ENCODE measurements at places on chromosomes 2 and 18.
A peak's percentile ranks its signal among the peaks of the same experiment; 100 is the strongest.

GRCh38 chr2:145759228-145759915, 1239.5 kb upstream of the ZEB2 start:
- DNase-seq, result no peak

GRCh38 chr2:230790981-230791380, 73.8 kb upstream of the ITM2C start:
- no peak for DNase-seq

GRCh38 chr2:109087055-109087663, 41.8 kb upstream of the SH3RF3 start:
- DNase-seq, result no peak

DNA sequence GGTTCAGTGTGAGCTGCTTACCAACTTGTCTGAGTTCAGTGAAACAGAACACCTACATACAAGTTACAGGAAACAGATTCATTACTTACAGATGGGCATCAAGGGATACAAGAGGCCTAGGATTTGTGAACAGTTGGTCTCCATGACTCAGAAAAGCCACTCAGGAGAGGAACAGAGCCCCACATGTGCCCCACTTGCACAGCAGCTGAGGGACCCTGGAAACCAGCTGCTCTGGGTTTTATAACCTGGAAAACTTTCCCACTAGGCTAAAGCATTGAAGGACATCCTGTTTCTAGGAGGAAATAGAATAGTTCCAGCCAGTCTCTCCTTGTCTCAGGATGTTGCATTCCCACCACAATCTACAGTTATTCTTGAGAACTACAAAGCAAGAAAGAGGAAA, 530.0 kb downstream of the ZNF804A start:
- DNase-seq, result no peak

- DNase-seq, result no peak
Observed at GRCh38 chr2:72134408-72134996, 13.2 kb downstream of the CYP26B1 start.

GRCh38 chr2:22912398-22912797, 472.6 kb upstream of the KLHL29 start:
- DNase-seq, result no peak

DNA sequence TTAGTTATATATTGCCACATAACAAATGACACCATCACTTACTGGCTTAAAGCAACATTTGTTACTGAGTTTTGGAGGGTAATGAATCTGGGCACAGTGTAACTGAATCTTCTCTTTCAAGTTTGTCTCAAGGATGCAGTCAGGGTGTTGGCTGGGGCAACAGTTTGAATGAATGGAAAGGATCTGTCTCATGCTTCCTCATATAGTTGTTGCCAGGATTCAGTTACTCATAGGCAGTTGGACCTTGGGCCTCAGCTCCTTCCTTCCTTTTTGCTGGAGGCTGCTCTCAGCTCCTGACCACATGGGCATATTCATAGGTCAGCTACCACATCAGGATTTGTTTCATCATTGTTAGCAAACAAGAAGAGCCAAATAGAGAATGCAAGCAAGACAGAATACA, 466.1 kb upstream of the MC4R start:
- DNase-seq, result no peak

DNA sequence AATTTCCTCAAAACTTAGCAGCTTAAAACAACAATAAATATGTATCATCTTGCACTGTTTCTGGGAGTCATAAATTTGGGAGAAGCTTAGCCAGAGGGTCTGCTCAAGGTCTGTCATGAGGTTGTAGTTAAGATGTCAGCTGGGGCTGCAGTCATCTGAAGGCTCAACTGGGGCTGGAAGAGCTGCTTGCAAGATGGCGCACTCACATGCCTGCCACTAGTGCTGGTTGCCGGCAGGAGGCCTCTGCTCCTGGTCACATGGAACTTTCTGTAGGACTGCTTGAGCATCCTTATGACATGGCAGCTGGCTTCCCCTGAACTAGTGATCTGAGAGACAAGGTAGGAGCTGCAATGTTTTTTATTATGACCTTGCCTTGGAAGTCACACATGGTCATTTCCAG, 215.5 kb upstream of the HAAO start:
- no peak for DNase-seq

GRCh38 chr18:55878224-55878623, 290.2 kb upstream of the TCF4 start:
- no peak for DNase-seq

- no peak for DNase-seq
Observed at GRCh38 chr2:88827821-88828220, 136.3 kb downstream of the RPIA start.

DNA sequence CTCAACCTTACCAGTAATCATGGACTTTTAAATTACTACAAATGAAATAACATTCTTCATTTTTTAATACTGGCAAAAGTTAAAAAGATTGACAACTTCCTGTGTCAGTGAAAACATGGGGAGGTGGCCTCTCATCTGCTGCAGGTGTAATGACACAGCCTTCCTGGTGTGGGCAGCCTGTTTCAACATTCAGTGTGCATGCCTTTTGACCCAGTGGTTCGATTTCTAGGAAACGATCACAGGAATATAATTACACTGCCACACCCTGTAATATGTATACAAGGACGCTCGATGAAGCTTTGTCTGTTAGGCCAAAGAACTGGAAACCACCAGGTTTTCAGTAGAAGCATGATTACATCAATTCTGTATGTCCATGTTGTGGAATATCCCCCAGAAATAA, 68.7 kb downstream of the MTHFD2 start:
- no peak for DNase-seq

- DNase-seq, result no peak
Observed at GRCh38 chr2:27427863-27428212, 593 bp upstream of the NRBP1 start.

GRCh38 chr2:180191432-180192124, 184.5 kb upstream of the CWC22 start:
- DNase-seq, result no peak

DNA sequence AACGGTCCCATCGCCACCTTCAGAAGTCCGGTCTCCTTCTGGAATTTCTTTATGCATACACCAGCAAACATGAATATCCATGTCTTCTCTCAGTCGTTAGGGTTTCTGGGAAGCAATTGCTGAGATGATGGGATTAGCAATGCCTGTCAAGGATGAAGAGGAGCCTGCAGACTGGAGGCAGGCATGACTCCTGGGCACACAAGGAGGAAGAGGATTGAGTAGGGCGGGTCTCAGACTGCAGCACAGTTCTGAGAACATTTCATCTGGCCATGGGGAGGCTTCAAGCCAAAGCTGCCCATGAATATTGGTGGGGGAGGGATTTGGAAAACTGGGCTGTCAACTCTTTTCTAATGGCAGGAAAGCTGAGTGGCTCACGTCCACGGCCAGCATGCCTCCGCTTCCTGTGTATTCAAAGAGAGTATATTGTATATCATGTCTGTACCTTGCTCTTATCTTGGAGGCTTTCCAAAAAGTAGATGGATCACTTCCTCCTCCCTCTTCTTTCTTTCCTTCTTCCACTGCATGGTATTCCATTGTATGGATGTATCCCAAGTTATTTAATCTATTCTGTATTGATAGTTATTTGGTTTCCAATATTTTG, 24.5 kb downstream of the MC2R start:
- DNase-seq, result no peak

DNA sequence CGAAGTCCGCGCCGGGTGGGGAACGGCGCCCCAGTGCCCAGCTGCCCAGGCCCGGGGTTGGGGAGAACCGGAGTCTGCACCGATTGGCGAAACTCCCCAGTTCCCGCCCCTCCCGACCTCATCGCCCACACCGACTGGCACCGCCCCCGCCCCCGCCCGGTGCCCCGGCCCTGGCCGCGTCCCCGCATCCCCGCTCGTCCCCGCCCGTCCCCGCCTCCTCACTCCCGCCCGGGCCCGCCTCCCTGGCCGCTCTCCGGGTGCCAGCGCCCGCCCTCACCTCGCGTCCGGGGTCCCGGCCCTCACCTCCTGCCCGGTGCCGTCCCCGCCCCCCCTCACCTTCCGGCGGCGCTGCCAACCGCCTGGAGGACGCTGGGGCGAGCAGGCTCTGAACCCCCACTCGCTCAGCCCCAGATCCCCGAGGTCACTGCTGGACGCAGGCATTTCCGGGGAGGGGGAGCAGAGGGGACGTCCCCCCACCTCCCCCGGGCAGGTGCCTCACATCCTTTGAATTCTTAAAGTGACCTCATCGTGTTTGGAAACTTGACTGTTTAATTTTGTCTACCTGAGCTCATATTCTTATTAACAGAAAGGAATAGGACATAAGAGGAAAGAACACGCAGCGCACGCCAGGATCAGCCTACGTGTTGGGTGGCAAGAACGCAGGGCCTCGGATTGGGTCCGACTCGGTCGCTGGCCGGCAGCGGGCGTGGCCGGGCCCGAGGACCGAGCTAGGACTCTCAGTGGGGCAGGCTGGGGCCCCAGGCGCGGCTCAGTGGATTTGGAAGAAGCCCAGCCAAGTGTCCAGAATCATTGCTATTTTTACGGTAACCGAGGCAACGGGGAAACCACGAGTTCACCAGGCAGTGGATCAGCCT, at the start of gene FAM110C:
Gene FAM110C, minus strand, starts transcription at position 35 of the 875 bp plus-strand sequence. CDS start 120 bp downstream, outside the sequence.
- DNase-seq, result peak; percentile 33

DNA sequence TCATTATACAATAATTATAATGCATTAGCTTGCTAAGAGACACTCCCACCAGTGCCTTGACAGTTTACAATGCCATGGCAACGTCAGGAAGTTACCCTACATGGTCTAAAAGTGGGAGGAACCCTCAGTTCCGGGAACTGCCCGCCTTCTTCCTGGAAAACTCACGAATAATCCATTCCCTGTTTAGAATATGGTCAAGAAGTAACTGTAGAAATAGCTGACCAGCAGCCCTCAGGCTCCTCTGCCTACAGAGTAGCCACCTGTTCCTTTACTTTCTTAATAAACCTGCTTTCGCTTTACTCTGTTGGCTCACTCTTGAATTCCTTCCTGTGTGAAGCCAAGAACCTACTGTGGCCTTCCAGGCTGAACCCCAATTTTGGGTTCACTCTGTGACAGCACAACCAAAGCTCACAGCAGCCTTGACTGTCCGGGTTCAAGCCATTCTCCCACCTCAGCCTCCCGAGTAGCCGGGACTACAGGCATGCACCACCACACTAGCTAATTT, 20.0 kb upstream of the PTPN2 start:
- DNase-seq, result no peak

DNA sequence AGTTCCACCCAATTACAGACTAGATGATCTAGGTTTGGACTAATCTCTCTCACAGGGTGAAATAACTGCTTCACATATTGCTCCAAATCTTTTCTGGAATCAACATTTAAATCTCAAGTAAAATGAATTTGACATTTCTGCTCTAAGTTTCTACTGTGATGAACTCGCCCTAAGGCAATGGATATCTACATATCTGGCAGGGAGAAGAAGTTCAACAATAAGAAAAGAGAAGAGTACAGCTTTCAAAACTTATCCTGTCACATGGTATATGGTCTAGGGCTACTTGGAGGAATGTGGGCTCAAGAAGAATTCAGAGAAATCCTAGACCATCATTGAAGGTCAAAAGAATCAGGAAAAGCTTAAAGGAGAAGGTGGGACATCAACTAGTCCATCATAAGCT, 440.2 kb downstream of the MBD2 start:
- DNase-seq, result no peak

DNA sequence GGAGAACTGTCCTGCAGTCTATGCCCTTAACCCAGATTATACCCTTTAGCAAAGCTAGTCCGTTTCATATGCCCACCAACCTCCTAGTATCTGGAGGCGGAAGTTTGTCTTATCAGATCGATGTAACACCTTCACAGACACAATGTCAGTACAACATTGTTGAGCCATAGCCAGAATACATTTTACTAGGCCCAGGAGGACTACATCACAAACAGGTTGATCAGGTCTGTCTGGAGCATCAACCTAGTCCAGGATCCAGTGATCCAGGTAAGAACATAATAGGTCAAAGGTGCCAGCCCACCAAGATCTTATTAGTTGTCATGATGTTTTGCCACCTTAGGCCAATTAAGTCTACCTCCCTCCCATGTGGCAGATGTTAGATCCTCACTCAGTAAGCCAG, 2.0 kb upstream of the TPRKB start:
- no peak for DNase-seq

- no peak for DNase-seq
Observed at GRCh38 chr2:79910643-79911042, 393.9 kb downstream of the LRRTM1 start.

DNA sequence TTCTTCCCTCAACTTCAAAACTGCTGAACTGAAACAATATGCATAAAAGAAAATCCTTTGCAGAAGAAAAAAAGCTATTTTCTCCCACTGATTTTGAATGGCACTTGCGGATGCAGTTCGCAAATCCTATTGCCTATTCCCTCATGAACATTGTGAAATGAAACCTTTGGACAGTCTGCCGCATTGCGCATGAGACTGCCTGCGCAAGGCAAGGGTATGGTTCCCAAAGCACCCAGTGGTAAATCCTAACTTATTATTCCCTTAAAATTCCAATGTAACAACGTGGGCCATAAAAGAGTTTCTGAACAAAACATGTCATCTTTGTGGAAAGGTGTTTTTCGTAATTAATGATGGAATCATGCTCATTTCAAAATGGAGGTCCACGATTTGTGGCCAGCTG, 8.4 kb downstream of the HOXD8 start:
- no peak for DNase-seq

DNA sequence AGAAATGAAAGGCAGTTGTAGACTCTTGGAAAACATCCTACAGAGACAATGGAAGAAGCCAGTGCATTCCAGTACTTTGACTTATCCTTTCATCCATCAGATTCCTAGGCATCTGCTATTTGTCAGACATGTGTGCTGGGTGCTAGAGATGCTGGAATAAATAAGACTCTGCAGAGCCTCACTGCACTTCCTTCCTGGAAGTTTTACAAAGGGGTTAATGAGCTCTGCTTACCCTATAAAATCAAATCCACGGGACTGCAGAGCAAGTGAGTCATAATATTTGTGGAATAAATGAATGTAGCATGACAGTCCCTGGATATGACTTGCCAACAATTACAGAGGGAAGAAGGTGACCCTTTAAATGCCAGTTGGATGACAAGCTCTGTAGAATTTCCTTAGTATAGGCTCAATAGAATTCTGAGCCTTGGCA, 52.7 kb upstream of the NPAS2 start:
- no peak for DNase-seq

GRCh38 chr2:75465317-75465984, 95.3 kb downstream of the EVA1A start:
- DNase-seq, result no peak

GRCh38 chr2:138814123-138814898, 34.1 kb upstream of the NXPH2 start:
- DNase-seq, result no peak

GRCh38 chr2:76953733-76954347, 568.3 kb downstream of the LRRTM4 start:
- DNase-seq, result no peak

GRCh38 chr2:30675758-30676157, 131.5 kb downstream of the CAPN13 start:
- DNase-seq, result no peak

DNA sequence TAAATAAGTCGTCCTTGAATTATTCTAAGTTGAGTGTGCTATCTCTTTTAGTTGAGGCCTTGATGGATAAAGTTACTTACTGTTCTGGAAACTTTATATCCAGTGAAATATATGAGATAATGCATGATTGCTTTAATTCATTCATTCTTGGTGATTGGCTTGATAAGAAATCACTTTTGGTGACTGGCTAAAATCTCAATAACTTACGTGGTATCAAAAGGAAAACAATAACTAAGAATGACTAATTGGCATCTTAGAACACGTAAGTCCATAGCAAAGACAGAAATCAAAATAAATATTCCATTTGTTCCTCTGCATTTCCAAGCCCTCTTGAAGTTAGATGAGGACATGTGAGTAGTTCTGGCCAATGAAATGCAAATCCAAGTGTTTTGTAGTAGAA, 251.6 kb downstream of the NUP35 start:
- no peak for DNase-seq

GRCh38 chr2:69601179-69601612, 42.3 kb downstream of the AAK1 start:
- no peak for DNase-seq

Measured in activated gamma-delta T cell (primary cell).